Stimulated activated CD8-positive, alpha-beta memory T cell treated with anti-CD3 and anti-CD28 coated beads, Interleukin-7, amount 100 ng/mL, for 4 hours (primary cell): ENCODE measurements at places on chromosomes 5 and 9.

GRCh38 chr5:23389291-23390101, 117.9 kb upstream of the PRDM9 start:
- no peak for DNase-seq

DNA sequence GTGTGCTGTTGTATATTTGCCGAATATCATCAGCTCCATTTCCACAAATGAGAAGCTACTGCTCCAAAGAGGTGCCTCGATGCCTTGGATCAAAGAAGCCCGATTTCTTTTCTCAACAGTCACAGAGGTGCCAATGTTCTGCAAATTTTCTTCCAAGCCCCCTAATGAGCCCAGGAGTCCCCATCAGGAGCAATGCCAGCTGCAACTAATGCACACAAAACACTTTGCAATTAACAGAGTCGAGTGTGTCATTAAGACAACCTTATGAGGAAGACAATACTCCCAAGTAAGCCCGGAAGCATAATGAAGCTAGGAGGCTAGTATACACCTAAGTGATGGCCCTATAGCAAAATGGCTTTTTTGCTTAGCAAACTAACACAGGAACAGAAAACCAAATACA, 247.0 kb downstream of the TRIM32 start:
- no peak for DNase-seq

DNA sequence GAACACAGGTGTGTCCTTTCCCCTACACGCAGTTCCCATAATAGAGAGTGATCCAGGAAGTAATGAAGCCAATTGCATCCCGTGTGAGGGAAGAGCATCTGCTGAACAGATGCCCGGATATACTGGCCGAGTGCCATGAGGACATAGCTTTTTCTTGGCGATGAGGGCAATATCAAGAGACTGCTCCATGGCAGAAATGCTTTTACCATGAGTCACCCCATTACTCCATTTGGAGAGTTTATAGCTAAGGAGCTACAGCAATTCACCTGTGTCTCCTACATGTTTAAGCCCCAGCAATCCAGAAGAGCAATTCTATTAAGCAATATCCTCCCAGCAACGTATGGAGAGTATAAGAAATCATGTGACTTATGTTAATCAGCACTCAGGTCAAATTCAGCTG, 222.0 kb upstream of the KLF4 start:
- DNase-seq: no peak

DNA sequence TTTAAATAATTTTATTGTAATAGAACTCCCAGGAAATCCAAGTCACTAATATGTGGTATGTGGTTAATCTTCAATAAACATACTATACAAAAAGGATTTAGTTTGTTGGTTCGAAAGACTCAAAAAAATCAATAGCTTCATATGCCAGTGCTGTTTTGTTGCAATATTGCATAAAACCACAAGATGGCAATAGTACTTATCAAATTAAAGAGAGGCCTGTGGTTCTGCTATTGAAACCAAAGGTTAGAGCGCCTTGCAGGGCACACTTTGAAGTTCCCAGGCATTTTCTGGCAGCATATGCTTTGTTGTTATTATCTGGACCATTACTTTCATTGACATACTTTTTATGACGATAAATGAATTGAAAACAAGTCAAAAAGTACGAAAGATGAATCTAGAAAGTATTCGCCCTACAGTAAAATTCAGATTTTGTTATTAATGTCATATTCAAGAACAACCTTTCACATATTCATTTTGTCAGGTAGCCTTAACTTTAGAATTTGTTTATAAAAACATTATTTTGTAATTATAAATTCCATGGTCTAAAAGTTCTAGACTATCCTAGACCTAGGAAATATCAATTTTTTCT, 316.3 kb downstream of the MCTP1 start:
- DNase-seq: no peak

GRCh38 chr5:2754581-2755075, 3.2 kb upstream of the IRX2 start:
- no peak for DNase-seq

DNA sequence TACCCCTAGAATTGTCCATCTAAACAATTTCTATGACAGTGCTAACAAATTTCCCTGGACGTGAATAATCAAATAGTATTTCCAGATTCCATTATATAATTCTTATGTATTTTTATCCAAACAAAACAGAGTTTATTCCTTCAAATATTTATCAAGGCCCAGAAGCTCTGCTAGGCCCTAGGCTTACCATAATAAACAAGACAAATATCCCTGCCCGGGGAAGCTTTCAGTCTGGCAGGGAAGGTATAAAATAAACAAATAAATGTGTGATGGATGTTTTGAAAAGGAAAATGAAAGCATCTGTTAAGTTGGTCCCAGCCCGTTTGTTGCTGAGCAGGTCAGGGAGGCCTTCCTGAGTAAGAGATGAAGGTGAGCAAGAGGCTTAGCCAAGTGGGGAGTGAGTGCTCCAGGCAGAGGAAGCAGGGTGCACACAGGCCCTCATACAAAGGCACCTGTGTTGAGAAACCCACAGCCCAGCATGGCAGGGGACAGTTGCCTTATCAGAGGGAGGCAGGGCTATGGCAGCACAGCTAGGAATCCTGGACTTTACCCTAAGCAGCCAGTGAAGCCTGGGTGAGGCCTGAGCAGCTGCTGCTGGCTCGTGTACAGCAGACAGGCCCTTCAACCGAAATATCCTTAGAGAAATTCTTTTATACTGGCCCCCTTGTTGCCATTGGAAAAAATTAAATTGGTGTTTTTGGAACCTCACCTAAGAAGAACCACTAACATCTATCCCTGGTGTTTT, 7.7 kb upstream of the SLC35D2 start:
- DNase-seq: no peak

GRCh38 chr9:32968101-32969011, 33.1 kb downstream of the APTX start:
- peak; percentile 28 for DNase-seq

DNA sequence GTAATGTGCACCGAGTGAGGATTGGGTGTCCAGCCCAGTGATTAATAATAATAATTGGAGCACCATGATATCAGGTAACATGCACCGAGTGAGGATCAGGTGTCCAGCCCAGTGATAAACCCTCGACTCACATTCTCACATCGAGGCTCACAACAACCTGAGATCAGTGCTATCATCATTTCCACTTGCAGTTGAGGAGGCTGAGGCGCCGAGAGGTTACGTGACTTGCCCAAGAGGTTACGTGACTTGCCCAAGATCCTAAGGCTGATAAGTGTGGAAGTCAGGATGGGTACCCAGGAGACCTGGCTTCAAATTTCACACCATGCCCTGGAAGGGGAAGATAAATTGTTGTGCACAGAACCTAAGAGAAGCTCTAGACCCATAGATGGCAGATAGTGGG, 189.4 kb downstream of the MED10 start:
- DNase-seq: no peak

DNA sequence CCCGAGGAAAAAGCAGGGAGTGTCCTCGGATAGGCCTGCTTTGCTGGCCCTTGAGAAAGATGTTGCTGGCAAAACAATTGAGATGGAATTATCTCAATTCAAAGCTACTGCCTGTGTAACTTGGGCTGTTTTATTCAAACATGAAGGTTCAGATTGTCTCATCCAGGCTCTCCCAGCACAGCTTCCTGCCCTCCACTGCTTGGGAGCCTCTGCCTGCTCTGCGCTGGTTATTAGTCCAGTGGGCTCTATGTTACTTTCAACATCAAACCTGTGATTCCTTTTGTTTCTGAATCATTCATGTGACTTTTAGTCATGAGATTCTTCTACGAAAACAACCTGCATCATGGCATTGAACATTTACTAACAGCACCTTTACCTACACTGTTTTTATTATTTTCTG, 123.2 kb downstream of the SNCAIP start:
- DNase-seq: no peak

GRCh38 chr5:174082286-174082685, 36.8 kb downstream of the NSG2 start:
- no peak for DNase-seq

DNA sequence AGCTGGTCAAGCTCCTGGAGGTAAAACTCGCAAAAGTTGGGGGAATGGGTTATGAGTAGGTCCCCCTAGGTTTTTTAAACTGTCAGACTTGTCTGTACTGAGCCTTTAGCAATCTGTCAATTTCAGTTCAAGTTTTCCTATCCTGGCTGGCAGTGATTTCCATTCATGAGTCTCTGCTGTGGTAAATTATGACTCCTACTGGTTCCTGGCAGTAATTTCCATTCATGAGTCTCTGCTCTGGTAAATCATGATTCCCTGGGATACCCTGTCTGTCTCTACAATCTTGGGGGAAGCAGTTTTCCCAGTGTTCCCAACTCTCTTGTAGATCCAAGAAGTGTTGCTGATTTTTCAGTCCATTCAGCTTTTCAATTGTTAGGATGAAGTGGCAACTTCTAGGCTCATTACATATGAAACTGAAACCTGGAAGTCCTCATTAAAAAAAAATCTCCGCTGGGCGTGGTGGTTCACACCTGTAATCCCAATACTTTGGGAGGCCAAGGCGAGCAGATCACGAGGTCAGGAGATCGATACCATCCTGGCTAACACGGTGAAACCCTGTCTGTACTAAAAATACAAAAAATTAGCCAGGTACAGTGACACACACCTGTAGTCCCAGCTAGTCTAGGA, 91.3 kb upstream of the GPBP1 start:
- DNase-seq: no peak

- peak; percentile 56 for DNase-seq
These were observed at the start of gene RXRA for GRCh38 chr9:134325813-134326723. Gene RXRA, plus strand, starts transcription at chr9:134326455. Its CDS starts 177 bp downstream, at chr9:134326632.

DNA sequence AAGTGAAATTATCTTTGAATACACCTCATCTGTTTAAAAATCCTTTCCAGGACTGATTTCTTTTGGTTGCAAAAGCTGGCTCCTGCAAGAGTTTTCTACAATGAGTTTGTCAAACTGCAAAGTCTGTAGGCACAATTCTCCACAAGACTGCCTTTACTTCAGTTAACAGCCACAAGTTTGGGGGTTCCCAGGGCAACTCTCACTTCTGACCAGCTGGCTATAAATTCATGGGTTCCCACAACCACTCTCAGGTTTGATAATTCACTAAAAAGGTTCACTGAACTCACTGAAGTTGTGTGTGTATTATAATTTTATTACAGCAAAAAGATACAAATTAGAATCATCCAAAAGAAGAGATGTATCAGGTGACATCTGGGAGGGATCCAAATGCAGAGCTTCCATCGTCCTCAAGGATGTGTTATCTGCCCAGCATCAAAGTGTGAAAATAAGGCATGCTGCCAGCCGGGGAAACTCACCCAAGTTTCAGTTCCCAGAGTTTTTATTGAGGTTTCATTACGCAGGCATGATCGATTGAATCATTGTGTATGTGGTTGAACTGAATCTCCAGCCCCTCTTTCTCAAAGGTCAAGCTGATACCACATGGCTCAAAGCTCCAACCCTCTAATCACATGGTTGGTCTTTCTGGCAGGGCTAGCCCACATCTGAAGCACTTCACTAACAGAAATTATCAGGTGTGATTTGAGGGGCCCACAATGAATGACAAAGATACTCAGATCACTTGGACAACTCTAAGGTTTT, 19.0 kb upstream of the PSIP1 start:
- DNase-seq: no peak

DNA sequence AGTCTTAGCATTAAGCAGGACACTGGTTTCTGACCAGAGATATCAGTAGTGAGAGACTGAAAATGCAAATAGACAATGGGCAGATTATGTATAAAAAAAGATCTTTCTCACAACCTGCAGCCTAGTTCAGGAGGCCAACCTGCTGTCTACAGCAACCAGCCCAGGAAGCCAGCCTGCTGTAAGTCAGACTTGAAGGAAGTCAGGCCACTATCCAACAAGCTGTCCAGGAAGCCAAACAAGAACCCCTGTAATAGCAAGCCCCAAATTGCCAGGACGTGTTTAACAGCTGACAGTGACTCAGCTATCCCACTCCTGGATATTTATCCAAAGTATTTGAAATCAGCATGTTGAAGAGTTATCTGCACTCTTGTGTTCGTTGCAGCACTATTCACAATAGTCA, 121.8 kb upstream of the SPIN1 start:
- no peak for DNase-seq

DNA sequence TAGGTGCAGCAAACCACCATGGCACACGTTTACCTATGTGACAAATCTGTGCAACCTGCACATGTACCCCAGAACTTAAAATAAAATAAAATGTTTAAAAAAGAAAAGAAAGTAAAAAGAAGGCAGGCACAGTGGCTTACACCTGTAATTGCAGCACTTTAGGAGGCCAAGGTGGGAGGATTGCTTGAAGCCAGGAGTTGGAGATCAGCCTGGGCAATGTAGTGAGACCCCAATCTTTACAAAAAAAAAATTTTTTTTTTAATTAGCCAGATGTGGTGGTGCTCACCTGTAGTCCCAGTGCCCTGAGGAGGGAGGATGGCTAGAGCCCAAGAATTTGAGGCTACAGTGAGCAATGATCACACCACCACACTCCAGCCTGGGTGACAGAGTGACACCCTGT, 12.5 kb upstream of the LHFPL2 start:
- DNase-seq: no peak

- DNase-seq: no peak
These were observed 137.2 kb downstream of the C9orf50 start for GRCh38 chr9:129483415-129484351.

- no peak for DNase-seq
These were observed 34.3 kb upstream of the ZNF354B start for GRCh38 chr5:178825444-178825843.

- DNase-seq: no peak
These were observed 140.2 kb downstream of the PAX5 start for GRCh38 chr9:36893911-36894310.

DNA sequence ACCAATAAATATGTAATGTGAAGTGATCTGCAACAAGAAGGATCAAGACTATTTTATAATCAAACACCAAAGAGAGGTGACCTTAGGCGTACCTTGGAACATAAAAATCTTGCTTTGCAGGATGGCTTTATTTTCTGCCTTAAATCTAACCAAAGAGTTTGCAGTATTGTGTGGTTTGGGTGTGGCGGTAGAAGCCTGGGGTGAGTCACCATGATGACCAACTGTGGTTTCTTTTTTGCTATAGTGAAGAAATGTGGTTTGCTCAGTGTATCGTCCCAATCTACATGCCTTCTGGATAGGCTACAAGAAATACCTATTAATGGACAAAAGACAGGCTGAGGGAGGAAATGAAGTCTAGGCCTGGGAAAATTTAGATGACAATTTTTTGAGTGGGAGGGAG, 5.1 kb upstream of the CAST start:
- DNase-seq: peak; percentile 30

DNA sequence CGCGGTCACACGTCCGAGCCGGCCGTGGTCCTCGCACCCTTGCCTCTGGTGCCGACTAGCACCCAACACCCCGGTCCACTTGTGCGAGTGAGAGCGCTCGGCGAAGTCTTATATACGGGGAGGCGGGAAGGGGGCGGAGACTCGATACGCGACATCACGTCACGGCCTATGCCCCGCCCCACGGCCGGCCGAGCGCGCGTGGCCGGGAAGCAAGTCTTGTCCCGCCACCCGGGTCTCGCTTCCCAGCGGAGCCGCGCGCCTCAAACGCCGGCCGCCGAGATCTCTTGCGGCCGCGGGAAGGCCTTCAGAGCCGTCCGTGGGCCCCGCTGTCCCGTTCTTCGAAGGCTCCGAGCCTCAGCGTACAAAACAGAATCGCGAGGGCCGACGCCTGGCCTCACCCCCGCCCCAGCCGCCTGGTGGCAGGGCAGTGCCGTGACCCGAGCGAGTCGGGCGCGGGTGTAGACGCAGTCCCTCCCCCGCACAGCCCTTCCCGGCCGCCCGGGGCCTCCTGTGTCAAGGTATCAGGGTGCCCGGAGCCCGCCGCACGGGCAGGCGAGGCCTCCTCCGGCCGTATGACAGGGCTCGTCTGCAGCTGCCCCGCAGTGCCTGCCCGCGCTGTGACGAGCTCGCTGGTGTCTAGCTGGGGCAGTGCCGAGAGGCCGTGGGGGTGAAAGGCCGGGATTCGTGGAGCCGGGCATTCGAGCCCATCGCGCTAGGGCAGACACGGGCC, at the start of gene PLK2:
TSS of gene PLK2 (minus strand) at position 85 of the 730 bp plus-strand sequence. CDS start 127 bp downstream, outside the sequence.
- DNase-seq: peak; percentile 84
